Cerebellar nuclear complex (tissue), 1 donor: ENCODE measurements at places on chromosomes 6 and 20.

GRCh38 chr20:37347891-37348791 is 2.2 kb downstream of the SRC start:
- DNase-seq, result no peak

DNA sequence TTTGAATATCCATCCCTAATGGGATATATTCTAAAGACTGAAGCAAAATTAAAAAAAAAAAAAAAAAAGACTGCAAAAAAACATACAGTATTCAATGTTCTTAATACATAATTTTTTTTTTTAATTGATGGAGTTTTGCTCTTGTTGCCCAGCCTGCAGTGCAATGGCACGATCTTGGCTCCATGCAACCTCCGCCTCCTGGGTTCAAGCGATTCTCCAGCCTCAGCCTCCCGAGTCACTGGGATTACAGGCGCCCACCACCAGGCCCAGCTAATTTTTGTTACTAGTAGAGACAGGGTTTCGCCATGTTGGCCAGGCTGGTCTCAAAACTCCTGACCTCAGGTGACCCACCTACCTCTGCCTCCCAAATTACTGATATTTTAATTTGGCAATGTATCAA is 29.3 kb downstream of the RANBP9 start:
- no peak for DNase-seq

DNA sequence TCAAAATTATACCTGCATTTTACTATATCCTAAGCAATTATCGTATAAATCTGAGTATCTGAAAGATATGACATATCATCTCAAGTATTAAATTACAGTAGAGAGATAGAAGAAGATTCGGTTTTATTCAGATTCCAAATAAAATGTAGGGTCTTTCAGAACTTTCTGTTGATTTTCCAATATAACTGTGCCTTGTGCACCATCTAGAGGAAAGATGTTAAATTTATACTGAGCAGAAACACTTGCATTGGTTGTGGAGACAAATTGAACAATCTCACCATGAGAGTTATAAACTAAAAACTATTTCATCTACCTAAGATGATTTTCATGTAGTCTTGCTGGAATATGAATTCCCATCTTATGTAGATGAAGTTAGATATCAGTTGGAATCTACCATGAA is 26.8 kb upstream of the HSF2 start:
- DNase-seq, result no peak

- DNase-seq, result no peak
Measured at GRCh38 chr6:7218406-7218988, 94.5 kb downstream of the SSR1 start.

GRCh38 chr6:104599821-104600638 is 259.7 kb downstream of the HACE1 start:
- no peak for DNase-seq

DNA sequence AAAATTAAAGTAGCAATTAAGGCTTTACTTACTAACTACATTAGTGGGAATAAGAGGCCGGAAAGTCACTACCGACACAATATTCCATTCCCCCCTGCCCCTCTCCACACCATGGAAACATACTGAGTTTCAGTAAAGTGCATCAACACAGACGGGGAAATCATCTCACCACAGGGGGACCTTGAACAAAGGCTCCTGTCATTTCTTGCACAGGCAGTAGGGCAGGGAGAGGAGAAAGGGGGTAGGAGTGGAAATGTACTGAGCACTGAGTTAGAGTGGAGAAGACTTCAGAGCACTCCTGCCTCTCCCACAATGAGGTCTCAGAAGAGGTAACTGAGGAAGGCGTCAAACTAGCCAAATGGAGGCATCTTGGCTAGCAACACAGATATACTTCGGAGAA is 1426.9 kb upstream of the EYS start:
- DNase-seq, result no peak

- no peak for DNase-seq
Measured at GRCh38 chr20:43722153-43722505, 4.7 kb downstream of the GTSF1L start.

DNA sequence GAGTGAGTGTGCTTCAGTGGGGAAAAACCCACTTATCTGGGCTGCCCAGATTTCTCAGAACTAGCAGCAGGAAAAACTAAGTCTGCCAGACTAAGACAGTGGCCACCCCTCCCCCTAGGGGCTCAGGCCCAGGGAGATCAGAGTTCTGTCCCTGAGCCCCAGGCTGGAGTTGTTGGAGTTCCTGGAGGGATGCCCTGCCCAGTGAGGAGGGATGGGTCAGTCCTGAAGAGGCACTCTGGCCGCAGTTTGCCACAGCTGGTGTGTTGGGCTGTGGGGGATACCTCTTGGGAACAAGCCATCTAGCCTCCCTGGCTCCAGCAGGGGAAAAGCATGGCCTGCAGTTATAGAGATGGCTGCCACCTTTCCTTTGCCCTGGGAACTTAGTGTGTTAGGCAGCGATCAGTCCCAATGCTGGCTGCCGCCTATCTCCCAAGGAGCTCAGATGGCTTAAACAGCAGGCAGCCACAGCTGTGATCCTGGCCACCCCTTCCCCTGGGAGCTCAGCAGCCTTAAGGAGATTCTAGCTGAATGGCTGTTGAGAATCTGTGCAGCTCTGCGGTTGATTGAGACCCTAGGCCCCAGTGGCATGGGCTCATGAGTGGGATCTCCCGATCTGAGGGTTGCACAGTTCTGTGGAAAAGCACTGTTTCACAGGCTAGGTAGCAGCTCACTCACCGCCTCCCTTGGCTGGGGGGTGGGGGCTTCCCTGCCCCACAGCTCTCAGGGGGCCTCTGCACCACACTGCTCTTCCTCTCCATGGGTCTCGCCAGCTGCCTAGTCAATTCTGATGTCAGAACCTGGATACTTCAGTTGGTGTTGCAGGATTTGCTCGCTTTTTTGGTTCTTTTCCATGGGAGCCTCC is 13.2 kb downstream of the SIRPG start:
- DNase-seq, result no peak

- DNase-seq, result no peak
Measured at GRCh38 chr6:35073766-35074471, 67.2 kb downstream of the TCP11 start.

- no peak for DNase-seq
Measured at GRCh38 chr6:3575166-3575565, 118.3 kb upstream of the SLC22A23 start.

DNA sequence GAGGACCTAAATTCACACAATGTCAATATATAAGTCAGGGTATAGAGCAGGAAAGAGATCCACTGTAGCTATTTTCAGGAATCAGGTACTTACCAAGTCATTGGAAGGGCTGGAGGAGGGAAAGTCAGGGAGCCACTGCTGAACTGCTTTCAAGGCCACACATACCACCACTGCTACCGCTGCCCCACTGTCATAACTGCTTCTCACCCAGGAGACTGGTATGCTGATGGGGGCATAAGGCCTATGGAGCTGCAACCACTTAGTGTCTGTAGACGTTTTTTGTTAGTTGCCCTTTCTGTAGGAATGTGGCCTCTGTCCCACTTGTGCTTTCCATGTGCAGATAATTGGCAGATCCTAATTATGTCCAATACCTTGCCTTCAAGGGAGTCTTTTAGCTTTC is 5.4 kb downstream of the SMAP1 start:
- DNase-seq, result no peak

DNA sequence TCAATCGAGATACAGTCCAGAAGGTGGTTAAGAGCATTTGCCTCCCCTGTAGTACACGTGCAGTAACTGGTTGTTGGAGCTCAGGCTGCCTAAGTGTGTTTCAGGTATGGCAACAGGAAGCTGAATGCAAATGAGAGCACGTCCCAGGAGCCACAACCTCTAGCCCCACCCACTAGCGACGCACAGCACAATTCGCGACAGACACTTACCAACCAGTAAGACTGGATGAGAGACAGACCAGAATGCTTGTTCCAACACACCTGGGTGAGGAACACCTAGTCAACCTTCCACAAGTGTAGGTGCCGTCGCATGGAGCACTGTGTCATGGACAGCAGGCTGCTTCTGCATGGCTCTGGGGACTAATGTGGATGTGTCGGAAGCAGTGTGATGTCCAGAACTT is 7.2 kb upstream of the SERPINB1 start:
- DNase-seq, result no peak

GRCh38 chr6:39731565-39731964 is 6.4 kb upstream of the KIF6 start:
- DNase-seq, result no peak

- no peak for DNase-seq
Measured at GRCh38 chr6:49479308-49479970, 16.3 kb downstream of the CENPQ start.

GRCh38 chr6:134389129-134389528 is 71.2 kb upstream of the SGK1 start:
- no peak for DNase-seq

GRCh38 chr6:73017476-73017875 is 207.8 kb downstream of the KHDC1L start:
- DNase-seq, result no peak

DNA sequence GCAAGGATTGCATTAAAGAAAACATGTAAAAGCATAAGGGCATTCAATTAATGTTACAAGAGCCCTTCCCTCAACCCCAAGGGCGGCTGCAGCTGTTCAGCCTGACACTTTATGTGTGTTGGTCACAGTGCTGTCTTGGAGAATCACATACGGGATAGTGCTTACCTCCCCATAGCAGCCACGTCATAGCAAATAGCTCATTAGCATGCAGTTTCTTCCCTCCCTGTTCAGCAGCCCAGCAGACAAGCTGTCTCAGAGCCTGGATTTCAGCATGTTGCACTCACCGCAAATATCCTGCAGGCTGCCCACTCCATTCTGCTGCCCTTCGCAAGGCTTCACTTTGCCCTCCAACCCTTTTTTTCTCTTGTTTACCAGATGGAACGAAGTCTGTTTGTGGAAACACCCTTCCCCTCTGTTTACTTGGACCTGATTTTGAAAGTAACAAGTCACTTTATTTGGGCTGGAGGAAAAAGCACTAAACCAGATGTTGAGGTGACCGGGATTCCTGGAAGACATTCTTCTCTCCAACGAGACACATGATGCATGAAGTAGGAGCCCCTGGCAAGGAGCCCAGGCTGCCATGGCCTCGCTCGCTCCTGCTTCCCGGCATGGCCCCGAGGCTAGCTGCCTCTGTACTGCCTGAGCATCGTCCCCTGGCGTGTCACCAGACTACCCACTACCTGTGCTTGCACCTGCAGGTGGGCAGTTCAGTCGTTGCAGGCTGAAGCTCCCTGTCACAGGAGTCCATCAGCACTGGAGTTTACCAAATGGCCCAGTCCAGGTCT is 151.6 kb upstream of the GMDS start:
- DNase-seq, result no peak

DNA sequence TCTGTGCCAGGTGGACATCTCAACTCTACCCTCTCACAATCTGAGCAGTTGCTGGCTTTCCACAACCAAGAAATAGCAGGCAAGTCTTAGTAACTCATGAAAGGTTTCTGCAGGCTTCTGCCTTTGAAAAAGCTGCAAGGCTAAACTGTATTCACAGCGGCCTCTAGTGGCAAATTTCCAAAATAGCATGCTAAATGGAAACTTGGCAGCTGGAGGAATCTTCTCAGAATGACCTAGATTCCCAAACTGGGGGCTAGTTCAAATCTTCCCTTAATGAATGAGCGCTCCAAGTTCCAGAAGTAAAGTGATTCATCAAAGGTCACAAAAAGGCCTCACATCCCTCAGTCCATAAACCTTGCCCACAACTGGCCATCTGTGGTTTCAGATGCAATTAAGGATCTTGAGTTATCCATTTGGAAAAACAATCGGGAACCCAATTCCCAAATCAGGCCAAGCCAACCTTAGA is 11.9 kb upstream of the CPNE5 start:
- no peak for DNase-seq

DNA sequence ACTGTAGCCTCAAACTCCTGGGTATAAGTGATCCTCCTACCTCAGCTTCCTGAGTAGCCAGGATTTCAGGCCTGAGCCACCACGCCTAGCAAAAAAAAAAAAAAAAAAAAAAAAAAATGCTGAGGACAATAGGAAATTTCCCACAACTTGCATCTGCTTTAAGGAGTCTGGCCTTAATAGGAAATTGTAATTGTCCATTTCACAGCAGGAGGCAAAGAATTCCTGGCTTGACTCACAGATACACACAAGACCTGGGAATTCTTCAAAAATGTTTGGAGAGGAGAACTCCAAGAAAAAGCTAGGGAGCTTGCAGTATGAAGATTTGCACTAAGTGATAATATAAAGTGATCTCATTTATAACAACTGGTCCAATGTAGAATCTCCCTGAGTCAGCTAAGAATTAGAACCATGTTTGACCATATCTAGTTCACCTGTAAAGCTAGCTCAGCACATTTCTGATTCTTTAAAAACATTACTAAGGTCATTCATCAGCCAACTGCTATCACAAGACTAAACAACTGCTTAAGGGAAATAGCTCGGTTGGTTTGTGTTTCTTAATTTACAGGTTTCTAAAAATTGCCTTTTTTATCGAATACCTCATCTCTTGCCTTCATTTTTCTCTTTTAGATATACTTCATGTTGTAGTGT is 80.2 kb upstream of the SLC2A12 start:
- no peak for DNase-seq

GRCh38 chr6:152176268-152176667 is 368.8 kb downstream of the ESR1 start:
- DNase-seq, result no peak

DNA sequence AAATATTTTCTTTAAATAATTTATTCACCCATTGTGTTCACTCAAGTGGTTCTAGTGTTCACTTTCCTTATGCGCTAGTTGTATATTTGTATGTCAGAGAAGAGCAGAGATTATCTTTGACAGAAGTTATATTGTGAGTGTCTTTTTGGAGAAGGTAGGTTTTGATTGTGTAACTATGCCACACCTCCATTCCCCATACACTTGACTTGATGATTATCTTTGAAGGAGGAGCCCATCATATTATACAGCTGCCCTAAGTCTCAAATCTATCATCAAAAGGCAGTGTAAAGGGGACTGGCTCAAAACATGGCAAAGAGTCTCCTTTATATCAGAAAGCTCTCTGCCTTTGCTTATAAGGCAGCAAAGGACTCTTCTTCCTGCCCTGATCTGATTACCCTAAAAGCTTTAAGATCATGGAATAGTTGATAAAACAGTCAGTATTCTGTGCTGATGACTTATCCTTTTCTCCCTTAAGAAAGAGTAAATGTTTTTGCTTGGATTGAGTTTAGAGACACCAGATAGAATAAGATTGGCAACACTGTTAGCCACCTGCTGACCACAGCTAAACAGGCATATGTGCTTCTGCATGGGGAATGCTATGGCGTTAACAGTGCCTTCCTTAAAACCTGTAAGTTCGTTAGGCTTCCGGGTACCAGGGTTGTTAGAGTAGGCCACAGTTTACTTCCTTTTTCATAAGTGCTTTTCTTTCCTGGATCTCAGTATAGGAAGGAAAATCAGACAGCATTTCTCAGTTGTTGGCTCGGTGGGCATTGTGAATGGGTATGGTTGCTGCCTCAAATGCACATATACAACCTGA is 22.6 kb downstream of the TOP1 start:
- DNase-seq, result no peak

DNA sequence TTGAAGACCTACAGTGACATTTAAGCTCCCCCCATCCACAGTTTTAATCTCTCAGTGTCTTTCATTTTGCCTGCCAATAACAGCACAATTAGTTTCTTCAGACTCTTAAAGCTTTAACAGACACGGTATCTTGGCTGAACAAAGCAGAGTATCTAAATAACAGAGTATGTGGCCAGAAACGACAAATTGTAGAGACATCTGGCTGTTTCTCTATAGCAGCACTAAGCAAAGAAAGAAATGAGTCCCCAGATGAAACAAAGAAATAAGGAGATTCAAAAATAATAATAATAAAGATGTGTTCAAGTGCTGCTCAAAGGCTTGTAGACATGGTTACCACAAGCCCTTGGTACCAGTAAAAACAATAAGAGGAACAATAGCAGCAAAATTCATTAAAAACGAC is 97.8 kb upstream of the HDAC2 start:
- DNase-seq, result no peak
